ENCODE measurements at places on chromosomes 12 and 14.

DNA sequence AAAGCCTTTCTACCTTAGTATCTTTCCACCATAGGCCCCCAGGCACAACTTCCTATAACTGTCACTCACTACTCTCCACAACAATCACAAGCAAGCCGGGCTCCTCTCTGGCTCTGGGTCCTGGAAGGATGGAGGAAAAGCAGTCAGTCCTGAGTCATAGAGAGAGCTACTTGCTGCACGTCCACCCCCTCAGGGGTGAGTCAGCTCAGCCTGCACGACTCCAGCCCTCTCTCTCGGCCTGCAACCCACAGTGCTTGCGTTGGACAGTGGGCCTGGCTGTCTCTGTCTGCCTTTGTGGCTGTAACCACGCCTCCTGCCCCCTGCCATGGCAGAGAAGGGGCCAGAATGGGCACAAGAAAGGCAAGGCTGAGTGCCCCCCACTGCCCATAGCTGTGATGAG is 154.1 kb upstream of the FKBP4 start:
- peak; percentile 31 for DNase-seq

GRCh38 chr14:29743531-29743930 is 184.1 kb downstream of the PRKD1 start:
- DNase-seq: no peak

GRCh38 chr12:6868211-6869048 is 1.1 kb downstream of the TPI1 start:
- DNase-seq: no peak

GRCh38 chr14:60856111-60856510 is 121.5 kb downstream of the MNAT1 start:
- no peak for DNase-seq

- no peak for DNase-seq
Measured at GRCh38 chr12:48442179-48442847, 30.0 kb upstream of the ANP32D start.

DNA sequence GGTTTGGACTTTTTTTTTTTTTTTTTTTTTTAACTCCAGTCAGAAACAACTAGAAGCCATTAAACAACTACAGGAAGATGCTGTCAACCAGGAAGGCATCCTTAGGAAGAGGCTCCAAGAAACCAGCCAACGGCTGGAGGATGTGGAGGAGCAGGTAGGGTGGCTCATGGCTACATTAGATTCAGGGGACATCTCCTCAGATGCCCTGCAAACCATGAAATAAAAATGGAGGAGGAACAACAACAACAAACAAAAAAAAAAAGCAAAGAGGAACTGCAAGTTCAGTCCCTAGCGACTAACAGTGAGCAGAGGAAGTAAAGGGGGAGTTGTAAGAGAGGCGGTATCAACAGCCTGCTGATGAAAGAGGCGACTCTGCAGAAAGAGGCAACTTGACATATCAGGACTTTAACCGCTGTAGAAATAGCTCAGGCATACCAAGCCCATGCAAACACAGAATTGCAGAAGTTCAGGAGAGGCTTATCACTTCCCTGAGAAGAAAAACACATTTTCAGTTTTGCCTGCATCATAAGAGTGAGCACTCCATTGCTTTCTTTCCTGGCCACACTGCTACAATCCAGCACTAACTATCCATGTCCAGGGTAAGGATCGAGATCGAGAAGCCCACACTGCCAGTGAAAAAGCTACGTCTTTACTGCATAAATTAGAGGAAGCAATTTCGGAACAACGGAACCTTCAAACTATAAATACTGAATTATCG is 103.5 kb upstream of the BCAT1 start:
- peak; percentile 7 for DNase-seq

GRCh38 chr14:96362071-96362964 is 823 bp downstream of the ATG2B start:
- DNase-seq: peak; percentile 24

GRCh38 chr12:41606468-41607445 is 418.6 kb downstream of the PDZRN4 start:
- no peak for DNase-seq

- DNase-seq: no peak
Measured at GRCh38 chr12:131525795-131526508, 184.9 kb upstream of the SFSWAP start.

- no peak for DNase-seq
Measured at GRCh38 chr12:22014041-22014782, 31.8 kb upstream of the CMAS start.

DNA sequence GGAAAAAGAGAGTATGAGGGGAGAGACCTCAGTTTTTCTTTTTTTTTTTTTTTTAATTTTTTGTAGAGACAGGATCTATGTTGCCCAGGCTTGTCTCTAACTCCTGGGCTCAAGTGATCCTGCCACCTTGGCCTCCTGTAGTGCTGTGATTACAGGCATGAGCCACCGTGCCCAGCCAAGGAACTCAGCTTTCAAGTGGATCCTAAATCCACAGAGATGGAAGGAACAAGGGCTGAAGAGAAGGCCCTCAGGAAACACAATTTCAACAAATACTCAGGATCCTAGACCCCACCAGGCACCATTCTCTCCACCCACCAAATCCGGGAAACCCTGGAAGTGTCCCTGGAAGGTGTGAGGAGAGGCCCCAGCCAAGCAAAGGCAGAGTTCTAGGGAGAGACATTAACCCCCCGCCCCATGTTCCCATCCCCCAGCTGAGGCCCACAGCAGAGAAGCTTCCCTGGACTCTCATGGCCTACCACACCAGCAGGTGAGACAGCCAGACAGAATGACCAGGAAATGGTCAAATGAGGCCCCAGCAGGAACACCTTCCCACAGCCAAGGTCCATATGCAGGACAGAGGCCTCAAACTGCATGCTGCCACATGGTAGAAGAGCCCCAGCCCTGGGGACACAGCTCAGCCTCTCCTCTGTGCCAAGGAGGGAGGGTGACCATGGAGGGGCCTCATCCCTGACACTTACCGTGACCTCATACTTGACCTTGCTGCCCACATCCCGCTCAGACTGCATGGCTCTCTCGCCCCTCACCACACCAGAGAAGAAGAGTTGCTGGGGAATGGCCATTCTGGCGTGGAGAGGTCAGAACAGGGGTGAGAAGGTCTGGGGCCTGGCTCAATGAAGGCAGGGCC is 14.1 kb downstream of the ITGA7 start:
- DNase-seq: no peak

- no peak for DNase-seq
Measured at GRCh38 chr14:90600619-90601018, 203.8 kb downstream of the CALM1 start.

GRCh38 chr14:79036441-79036840 is 866.3 kb downstream of the NRXN3 start:
- DNase-seq: no peak

DNA sequence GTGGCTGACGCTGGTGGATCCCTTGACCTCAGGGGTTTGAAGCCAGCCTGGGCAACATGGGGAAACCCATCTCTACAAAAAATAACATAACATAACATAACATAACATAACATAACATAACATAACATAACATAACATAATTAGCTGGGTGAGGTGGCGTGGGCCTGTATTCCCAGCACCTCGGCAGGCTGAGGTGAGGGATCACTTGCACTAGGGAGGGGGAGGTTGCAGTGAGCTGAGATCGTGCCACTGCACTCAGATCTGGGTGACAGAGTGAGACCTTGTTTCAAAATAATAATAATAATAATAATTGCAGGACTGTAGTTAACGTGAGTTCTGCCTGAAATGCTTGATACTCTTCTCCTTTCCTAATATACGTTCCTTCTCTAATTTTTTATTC is 1.3 kb downstream of the MAGOHB start:
- no peak for DNase-seq

- DNase-seq: no peak
Measured at GRCh38 chr12:15987696-15988095, 76.6 kb downstream of the DERA start.

GRCh38 chr12:106258935-106259334 is 11.1 kb upstream of the CKAP4 start:
- no peak for DNase-seq

DNA sequence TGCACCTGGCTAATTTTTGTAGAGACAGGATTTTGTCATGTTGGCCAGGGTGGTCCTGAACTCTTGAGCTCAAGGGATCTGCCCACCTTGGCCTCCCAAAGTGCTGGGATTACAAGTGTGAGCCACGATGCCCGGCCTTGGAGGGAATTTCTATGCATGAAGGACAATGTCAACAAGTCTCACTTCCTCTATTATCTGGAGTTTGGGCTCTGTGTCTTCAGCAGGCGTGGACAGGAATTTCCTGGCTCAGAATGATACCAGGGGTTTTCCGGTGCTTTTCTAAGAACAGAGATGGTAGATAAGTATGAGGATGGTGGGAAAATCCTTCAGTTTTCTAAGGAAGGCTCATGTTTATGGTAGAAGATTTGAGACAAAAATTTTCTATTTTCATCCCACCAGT is 75.0 kb upstream of the CCDC60 start:
- DNase-seq: no peak

GRCh38 chr12:48788524-48788853 is 400 bp downstream of the ADCY6 start:
- DNase-seq: no peak

- DNase-seq: no peak
Measured at GRCh38 chr12:54350743-54351142, 13.5 kb downstream of the GPR84 start.

DNA sequence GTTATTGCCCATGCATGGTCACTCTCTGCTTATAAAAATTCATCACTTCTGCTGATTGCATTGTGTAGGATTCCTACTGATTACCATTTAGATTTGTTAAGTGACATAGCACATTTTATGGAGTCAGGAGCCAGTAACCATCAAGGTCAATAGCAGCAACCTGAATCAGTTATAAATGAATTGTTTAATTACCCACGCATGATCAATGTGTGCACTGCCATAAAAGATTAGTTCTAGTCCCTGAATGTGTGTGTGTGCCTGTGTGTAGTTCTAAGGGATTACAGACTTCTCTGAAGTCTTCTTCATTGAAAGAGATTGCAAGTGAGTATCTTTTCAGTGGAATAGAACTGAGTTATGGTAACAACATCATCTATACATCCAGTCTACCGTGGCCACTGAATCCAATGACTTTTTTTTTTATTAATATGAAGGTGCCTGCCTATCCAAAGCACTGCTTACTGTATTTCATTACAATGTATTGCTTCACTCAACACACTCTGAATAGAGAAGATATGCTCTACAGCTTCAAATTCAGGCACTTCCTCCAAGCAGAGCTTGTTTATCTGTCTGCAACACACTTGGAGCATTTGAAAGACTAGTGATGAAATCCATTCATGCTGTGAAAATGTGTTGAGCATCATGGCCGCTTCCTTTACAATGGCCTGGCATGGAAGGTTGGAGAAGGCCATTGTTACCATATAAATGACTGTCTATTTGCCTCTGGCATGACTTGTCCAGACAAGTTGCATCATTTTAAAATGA is 381.7 kb downstream of the DIO2 start:
- no peak for DNase-seq

GRCh38 chr14:99116741-99117295 is 155.2 kb downstream of the BCL11B start:
- DNase-seq: no peak

- DNase-seq: no peak
Measured at GRCh38 chr12:53059434-53060063, 9.7 kb downstream of the TNS2 start.

- no peak for DNase-seq
Measured at GRCh38 chr14:61749867-61750266, 12.4 kb upstream of the SNAPC1 start.

- no peak for DNase-seq
Measured at GRCh38 chr12:2825132-2825531, 9.7 kb downstream of the NRIP2 start.

GRCh38 chr14:51929166-51929565 is 60.2 kb upstream of the RTRAF start:
- no peak for DNase-seq

- no peak for DNase-seq
Measured at GRCh38 chr12:89212339-89212771, 139.9 kb downstream of the DUSP6 start.

- no peak for DNase-seq
Measured at GRCh38 chr14:36021591-36022320, 154.8 kb downstream of the PTCSC3 start.

DNA sequence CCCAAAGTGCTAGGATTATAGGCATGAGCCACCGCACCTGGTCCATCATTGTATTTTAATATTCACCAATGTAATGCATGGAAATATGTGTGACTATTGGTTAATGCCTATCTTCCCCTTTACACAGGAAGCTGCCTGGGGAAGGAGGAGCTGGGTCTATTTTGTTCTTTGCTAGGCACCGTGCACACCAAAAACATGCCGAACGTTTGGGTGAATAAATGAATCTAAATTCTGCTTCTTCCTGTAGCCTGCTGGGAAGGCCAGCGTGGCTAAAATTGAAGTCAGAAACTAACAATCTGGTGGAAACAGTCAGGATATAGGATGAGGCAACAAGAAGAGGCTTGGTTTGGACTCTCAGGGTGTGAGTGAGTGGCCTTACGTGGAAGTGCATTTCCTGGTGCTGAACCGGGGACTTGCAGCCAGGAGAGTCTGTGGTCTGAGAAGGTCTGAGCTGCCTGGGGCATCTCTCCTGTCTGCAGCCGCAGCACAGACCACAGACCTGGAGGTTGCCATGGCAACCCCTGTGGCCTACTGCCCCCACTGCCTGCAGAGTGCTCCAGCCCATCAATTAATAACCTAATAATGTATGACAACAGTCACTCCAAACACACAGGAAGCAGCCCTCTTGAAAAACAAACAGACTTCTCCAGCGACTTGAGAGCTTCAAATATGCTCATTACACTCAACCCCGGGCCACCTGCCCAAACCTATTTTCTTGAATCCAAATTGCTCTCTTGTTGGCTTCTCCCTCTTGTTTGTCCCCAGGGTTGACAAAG is 5.5 kb upstream of the GPR68 start:
- DNase-seq: no peak

- DNase-seq: no peak
Measured at GRCh38 chr14:95190346-95190840, 33.1 kb upstream of the DICER1 start.

GRCh38 chr12:1803736-1804135 is 16.6 kb upstream of the LRTM2 start:
- DNase-seq: no peak

- DNase-seq: no peak
Measured at GRCh38 chr12:3315201-3315661, 175.8 kb upstream of the PRMT8 start.

DNA sequence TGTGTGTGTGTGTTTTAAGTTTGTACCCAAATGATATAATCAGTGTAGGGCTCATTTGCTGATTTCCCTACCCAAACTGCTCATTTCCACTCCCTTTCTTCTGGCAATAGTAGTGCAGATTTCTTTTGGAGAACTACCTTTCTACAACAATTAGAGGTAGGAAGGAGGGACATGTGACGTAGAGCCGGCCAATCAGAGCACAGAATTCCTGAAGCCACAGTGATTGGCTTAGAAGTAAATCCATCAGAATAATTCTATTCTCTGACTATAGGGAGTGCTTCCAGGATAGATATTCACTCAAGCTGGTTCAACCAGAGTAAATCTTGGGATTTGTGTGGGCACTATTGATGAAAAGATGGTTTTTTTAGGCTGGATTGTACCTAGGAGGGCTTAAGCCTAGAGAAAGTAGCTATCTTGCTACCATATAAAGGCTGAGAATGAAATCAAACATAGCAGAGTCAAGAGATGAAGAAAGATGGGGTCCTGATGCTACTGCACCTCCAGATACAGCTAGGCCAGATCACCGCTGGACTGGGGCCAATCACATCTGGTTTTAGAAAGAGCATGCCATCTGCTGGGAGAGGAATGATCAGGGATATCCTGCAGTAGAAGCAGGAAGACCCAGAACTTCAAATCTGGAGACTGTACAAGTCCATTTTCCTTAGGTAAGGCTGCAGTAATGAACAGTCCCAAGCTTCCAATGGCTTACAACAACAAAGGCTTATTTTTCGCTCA is 54.1 kb upstream of the NUAK1 start:
- DNase-seq: no peak

All from stimulated activated CD4-positive, alpha-beta T cell treated with anti-CD3 and anti-CD28 coated beads, Interleukin-12 subunit alpha, Interleukin-12 subunit beta, amount 100 ng/mL, for 48 hours (primary cell).